OCI-LY7 (cell line): ENCODE measurements at places on chromosomes 16 and 17.
A peak's percentile ranks its signal among the peaks of the same experiment; 100 is the strongest.

- no peak for DNase-seq
These were observed 4.3 kb downstream of the KATNB1 start for GRCh38 chr16:57739756-57740422.

- no peak for DNase-seq
These were observed 107.9 kb upstream of the ZNF469 start for GRCh38 chr16:88274847-88275246.

- DNase-seq, result no peak
These were observed 191.3 kb downstream of the ZNF18 start for GRCh38 chr17:11805952-11806351.

DNA sequence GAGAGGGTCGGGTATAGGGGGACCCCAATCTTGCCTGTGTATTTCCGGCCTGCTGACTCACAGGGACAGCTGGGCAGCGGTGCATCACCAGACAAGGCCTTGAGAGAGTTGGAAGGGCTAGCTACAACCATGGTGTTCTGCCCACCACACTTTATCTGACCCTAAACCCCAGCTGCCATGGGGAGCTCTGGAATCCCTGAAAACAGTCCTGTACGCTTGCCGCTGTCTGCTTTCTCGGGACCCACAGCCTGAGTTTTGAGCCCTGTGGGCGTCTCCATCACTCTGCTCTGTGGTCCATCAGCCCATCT, 100.4 kb upstream of the GSE1 start:
- DNase-seq, result no peak

- DNase-seq, result no peak
These were observed 4.3 kb upstream of the ATP1B2 start for GRCh38 chr17:7646457-7646856.

DNA sequence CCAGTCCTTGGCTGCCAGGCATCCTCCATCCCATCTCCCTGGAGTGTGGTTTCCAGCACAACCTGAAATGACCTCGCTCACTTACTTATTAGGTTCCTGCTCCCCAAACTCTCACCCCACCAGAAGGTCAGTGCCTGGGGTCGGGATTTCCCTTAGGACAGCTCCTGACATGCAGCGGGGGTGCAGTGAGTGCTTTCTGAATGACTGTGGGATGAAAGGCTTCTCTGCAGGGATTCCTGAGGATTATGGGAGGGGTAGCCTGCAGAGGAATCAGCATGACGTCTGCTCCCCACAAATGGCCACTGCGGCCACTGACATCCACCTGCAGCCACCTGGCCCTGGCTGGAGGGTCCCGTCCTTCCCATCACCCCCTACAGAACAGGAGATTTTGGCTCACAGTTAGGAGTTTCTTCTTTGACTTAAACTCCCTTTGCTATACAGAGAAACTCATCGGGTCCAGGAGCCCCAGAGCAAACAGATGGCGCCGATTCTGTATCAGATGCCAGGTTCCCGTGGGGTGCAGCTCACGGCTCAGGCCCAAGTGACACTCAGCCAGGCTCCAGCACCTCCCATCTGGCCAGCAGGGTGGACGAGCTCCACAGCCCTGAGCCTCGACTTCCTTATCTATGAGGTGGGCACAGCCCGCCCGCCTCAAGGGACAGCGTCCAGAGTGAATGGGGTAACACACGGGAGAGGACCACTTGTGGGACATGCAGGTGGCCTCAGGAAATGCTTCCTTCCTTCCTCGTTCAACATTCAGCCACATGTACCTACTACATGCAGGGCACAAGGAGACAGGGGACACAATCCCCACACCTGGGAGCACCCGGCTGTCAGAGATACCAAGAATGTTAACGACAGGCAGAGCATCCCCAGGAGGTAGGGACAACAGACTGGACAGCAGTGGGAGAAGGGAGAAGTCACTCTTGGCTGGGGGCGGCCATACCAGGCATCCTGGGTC, 69.8 kb downstream of the RMI2 start:
- no peak for DNase-seq

DNA sequence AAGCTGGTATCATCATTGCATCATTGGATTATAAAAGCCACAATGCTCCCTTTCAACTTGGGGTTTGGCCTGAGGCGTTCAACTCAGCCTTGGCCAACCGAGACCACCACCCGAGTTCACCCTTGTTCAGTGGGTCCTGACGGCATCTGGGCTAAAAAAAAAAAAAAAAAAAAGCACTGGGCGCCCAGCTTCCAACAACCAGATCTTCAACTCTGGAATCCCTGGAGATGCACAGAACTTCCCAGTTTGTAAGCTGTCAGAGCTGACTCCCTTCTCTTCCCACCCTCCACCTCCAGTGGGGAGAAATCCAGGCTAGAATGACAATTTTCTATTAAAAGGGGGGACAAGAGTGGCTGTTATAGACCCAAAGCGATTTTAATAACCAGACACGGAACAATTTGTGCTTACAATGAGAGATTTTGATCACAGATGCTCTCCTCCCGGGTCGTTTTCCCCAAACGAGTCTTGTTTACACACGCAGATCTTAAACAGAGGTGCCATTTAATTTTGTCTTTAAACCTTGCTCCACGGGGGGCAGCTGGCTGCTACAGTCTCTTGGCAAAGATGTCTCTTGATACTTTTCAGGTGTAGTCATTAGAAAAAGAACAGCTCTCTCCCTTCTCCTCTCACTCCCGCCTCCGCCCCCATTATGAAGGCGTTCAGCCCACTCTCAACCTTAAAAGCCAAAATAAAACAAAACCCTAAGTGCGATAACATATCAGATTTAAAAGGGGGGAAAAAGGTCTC, 26.9 kb downstream of the GPRC5B start:
- DNase-seq, result no peak

- DNase-seq, result no peak
These were observed 10.6 kb upstream of the SLC38A8 start for GRCh38 chr16:84053237-84053636.

DNA sequence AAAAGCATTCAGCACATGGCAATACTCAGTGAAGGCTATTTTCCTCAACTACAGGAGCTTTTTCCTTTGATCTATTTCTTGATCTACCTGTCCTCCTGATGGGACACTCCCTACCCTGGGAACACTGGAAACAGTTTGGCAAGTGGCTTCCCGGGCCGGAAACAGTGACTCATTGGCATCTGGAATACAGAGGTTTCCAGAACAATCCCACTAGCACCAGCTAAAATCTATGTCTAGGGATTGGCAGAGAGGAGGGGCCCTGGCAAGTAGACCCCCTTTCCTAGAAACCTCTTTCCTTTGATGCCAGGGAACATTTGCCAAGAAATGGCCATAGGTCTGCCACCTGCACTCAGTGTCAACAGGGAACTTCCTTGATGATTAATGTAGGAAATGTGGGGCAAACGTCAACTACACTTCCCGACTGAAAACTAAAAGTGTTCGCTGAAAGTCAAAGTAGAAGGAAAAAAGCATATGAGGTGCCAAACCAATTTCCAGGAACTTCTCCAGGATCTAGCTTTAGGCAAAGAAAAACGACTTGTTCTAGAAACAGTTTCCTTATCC, 30.4 kb upstream of the FBXW10B start:
- DNase-seq, result no peak

DNA sequence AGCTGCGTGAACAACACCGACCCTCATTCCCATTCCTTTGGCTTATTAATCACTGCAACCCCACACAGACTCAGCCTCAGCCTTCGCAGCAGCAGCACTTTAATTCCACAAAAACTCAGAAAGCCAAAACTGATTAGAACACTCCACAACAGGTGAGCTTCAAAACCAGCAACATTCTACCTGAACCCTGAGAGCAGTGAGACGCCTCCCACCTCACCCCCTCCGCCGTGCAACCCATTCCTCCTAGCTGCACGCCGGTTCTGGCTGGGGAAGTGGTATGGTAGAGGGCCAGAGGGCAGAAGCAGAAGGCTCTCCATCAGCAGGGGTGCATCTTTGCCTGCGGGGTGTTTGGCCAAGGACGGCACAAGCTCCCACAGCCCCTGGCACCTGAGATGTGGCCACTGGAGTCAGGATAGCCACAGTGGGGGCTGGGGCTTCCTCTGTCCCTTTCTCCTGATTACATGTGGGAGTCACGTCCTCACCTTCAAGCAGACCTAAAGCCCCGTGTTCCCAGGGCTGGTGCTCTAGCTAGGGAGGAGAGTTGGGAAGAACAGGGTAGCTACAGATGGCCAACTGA, 1.6 kb downstream of the BORCS6 start:
- no peak for DNase-seq

DNA sequence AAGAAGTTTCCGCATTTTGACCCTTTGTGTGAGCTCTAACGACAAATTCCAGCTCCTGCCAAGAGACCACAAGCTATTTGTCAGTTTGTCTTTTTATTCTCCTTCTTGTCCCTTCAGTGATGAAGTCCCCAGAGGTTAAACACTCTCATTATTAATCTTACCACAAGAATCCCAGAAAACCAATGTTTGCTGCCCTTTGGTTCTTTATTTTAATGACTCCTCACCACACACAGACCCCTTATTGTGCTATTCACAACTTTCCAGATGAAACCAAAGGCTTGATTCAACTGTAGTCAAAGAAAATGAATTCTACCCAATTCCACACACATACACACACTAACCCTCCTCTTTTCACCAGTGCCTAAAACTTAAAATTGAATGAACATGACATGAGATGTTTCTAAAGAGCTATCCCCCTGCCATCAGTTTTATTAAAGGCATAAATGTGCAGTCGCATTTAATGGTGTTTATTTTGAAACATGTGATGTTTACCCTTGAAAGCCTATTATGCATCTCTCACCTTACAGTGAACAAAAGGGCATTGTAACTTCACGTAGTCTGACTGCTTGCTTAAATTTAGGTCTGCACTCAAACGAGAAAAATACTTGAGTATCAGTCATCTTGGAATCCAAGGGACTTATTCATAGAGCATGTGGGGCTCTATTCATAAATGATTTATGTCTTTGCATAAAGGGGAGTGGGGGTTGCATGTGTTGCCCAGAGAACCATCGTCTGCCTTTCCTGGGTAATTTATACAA, 44.1 kb downstream of the PCTP start:
- DNase-seq, result no peak

- no peak for DNase-seq
These were observed 225.2 kb downstream of the HAPSTR1 start for GRCh38 chr16:9316615-9317014.

- no peak for DNase-seq
These were observed 60.9 kb upstream of the ERCC4 start for GRCh38 chr16:13858873-13859580.

DNA sequence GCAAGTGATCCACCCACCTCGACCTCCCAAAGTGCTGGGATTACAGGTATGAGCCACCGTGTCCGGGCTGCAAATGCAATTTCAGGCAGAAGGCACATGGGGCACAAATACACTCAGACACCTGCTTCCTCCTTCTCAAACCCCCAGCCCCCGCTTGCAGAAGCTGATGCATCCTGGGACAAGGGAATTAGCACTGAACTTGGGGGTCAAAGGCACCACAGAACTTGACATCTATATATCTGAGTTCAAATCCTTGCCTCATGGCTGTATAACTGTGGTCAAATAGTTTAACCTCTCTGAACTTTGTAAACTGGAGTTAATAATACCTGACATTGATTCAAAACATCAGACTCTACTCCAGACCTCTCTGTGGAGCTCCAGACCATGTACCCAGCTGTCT, 4.1 kb upstream of the ARL5C start:
- peak; percentile 74 for DNase-seq

DNA sequence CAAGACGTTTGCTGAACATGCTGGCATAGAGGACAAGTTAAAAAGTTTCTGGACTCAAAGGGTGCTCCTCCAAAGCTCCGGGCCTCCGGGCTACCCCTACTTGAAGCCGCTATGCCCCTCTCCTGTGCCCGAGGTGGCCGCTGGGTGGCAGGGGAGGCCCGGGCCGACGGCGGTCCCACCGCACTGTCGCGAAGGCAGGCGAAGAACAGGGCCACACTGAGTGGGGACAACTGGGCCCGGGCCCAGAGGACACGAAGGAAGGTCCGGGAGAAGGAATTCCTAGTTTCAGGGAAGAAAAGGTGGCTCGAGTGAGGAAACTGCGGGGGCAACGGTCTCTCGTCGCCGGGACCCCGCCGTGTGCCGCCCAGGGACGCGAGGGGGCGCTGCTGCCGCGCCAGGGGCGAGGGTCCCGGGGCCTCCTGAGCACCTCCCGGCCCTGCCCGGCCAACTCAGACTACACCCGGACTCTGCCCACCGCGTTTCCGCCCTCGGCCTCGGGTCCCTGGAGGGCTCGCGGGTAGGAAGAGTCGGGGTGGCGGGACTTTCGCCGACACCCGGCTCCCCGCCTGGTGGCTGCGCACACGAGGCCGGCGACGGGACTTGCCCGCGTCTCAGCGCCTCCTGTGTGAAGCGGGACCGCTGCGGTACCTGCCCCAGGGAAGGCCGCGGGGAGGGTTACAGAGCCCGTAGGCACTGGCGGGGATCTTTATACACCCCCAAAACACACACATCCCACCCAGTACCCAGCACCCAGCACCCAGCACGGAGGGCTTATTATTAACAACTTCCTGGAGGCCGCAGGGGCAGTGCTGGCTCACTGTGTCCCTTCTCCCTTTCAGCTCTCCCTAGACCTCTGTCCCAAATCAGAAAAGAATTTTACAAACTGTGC, 772 bp upstream of the CHCT1 start:
- DNase-seq, result peak; percentile 66

DNA sequence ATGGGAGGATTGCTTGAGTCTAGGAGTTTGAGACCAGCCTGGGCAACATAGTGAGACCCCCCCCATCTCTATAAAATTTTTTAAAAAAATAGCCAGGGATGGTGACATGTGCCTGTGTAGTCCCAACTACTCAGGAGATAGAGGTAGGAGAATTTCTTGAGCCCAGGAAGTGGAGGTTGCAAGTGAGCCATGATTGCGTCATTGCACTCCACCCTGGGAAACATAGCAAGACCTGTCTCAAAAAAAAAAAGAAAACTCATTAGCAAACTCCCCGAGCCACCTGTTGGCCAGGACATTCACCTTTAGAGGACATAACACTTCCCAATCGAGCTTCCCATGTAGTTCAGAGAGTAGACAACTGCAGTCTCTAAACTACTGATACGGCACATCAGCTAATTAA, 274.2 kb downstream of the ABCC12 start:
- DNase-seq, result no peak

DNA sequence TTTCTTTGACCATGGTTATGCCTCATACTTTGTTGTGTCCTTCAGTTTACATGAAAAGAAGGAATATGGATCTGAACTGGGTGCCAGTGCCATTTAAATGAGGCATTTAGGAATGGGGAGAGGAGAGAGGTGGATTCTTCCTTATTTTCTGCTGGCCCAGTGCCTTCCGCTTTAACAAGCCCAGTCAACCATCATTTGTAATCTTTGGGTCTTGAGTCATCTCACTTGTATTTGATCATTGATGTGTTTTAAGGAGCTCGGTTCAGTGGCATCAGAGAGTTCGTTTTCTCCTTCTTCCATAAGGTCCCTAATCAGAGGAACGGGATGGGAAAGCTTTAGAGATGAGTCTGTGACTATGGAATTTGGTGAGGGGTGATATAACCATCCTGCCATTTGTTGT, 334.9 kb downstream of the WWOX start:
- no peak for DNase-seq
